Lung microvascular endothelial cell (primary cell): ENCODE measurements at places on chromosomes 3 and 15. TPM values are rescaled to one million over a fixed set of nuclear protein-coding genes. Genes with fewer than 3 reads are reported as not detected.

The LRRC3B gene
- total RNA-seq: not detected in 2 replicates

- DNase-seq: no peak
Measured at GRCh38 chr15:87962428-87962827, 294.1 kb downstream of the NTRK3 start.

The PTH1R gene
- total RNA-seq: under 0.01 TPM in 1 of 2 replicates, not detected in the other

- DNase-seq: no peak
Measured at GRCh38 chr3:160801386-160802118, 45.5 kb downstream of the PPM1L start.

DNA sequence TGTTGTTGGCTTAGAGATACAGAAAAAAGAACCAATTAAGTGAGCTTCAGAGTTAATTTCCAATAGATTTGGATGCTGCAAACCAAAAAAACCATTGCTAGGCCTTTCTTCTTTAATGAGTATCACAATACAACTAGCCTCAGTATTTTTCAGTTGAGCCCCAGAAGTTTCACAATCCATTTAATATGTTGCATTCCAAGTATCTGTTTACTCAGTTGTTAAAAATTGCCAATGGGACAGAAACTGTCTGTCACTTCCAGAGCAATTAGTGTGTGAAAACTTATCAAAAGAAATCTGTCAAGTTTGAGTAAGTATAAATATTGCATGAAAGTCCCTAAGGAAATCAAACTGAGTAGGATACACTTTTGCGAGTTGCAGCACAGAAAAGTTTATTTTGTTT lies 247.8 kb downstream of the IL5RA start:
- DNase-seq: no peak

The SCN5A gene
- total RNA-seq: 5.9 and 14.9 TPM in 2 replicates

GRCh38 chr3:175018946-175019727 lies 160.0 kb downstream of the NAALADL2 start:
- no peak for DNase-seq

DNA sequence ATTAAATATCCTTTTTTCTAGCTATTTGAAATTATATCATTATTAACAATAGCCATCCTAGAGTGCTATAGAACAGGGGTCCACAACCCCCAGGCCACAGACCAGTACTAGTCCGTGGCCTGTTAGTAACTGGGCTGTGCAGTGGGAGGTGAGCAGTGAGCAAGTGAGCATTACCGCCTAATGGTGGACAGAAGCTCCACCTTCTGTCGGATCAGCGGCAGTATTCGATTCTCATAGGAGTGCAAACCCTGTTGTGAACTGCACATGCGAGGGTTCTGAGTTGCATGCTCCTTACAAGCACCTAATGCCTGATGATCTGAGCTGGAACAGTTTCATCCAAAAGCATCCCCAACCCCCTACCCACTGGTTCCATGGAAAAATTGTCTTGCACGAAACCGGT lies 11.7 kb downstream of the CLDN16 start:
- DNase-seq: no peak

The TNIK gene
- 9.7 and 14.2 TPM in 2 replicates for total RNA-seq

DNA sequence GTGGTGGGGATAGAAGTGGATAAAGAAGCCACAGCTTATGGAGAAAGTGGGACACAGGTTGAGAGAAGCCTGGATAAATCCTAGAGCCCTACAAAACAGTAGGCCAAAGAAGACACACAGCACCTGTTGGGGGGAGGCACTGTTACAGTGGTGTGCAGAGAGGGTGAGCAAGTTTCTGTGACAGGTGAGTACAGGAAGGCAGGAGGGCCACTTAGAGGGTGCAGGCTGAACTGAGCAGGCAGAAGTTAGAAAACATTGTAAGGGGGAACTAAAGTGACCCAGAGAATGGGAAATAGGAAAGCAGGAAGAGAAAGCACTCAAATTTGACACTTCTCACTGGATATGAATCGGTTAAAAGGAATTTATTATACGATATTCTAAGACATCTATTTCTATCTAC lies 146.1 kb upstream of the TMCO5A start:
- DNase-seq: no peak

- no peak for DNase-seq
Measured at GRCh38 chr3:134260987-134261386, 10.3 kb upstream of the RYK start.

The WNT5A gene
- 1.6 and 2.0 TPM in 2 replicates for total RNA-seq

DNA sequence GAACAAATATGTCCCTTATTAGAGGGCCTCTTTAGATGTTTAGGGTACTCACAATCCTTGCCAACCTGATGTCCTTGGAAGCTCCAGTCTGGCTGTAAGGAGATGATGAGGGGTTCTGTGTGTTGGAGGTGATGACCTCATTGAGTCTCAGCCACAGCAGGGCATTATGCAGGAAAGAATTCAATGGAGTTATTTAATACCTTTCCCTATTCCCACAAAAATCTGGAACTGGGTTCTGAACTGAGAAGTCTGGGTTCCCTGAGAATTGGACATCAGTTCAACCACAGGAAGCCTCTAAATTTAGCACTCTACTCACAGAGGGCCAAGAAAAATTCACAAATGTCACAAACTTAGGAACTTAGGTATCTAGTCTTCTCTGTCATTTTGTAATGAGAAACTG lies 36.9 kb downstream of the SLC35A5 start:
- DNase-seq: no peak

DNA sequence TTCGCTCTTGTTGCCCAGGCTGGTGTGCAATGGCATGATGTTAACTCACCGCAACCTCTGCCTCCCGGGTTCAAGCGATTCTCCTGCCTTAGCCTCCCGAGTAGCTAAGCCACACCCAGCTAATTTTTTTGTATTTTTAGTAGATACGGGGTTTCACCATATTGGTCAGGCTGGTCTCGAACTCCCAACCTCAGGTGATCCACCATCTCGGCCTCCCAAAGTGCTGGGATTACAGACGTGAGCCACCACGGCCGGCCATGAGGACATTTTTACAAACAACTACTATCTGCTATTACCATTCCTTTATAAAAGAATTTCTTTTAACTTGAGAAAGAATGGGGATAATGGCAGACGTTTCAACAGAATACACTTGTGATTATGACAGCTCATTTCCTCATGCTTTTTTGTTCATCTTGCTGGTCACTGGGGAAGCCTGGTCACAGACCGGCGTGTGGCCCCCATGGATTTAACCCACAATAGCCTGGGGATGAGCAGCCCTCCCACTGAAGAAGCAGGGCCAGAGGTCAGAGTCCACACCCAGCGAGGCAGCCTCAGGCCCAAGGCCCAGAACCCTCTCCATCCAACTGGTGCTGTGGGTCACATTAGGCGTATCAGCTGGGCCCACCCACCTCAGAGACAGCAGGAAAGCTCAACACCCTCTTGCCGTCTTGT lies 112.0 kb downstream of the LIPC start:
- DNase-seq: no peak

The TGM4 gene
- total RNA-seq: under 0.01 TPM in 1 of 2 replicates, not detected in the other

- no peak for DNase-seq
Measured at GRCh38 chr3:32978331-32978730, 26.9 kb downstream of the CCR4 start.

- no peak for DNase-seq
Measured at GRCh38 chr3:114903213-114903612, 243.9 kb downstream of the ZBTB20 start.

The GOLGA6L7 gene
- total RNA-seq: not detected in 2 replicates

DNA sequence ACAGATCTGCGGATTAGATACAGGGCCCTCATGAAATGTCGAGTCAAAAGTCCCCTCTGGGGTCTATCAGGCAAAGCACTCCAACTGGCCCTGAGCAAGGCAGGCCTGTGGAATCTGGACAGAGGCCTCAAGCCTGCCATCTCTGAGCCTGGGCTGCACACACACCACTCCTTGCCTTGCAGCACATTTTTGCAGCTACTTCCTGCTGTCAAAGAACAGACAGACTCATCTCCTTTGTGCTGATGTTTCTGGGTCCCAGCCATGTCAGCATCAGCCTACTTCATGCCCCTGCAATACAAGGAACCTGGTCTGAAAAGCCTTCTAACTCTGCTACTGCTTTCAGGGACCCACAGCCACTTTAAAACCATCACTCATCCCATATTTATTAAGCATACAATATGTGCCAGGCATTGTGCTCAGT lies 60.6 kb upstream of the IL12A start:
- peak; percentile 48 for DNase-seq

DNA sequence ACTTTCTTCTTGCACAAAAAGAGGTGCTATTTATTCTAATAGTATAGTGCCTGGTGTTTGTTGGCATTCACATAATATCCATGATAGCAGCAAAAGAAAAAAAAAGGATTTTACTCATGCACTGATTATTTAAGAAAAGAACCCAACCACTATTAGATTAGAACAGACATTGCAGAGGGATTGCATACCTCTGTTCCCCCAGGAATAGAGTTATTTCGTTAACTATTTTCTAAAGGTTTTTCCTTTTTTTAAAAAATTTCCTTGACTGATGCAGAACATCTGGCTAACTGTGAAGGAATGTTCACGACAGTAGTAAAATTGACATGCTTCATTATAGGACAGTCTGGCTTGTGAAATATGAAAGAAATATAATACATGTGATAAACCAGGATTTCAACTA lies 136.6 kb upstream of the PTX3 start:
- no peak for DNase-seq

- DNase-seq: peak; percentile 53
Measured at GRCh38 chr3:194487289-194488054, 670 bp upstream of the ATP13A3 start.

The SELENOS gene
- 39.7 and 83.1 TPM in 2 replicates for total RNA-seq

DNA sequence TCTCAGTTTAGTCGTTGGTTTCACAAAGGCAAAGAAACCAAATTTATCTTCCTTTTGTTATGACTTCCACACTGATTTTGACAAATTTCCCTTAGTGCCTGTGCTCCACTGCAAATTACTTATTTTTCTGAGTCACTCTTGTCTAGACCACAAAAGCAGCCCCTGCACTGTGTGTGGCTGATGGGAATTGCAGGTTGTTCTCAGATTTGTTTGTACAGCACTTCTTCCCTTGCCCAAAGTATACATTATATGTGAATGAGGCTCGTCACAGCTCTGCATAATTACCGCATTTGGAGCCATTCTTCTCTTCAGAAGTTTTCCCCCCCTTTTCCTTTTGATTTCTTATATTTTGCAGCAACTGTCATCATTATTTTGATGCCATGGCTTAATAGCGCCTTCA lies 354.2 kb upstream of the IL12A start:
- no peak for DNase-seq

The PGBD4 gene
- total RNA-seq: 0.65 and 1.4 TPM in 2 replicates

DNA sequence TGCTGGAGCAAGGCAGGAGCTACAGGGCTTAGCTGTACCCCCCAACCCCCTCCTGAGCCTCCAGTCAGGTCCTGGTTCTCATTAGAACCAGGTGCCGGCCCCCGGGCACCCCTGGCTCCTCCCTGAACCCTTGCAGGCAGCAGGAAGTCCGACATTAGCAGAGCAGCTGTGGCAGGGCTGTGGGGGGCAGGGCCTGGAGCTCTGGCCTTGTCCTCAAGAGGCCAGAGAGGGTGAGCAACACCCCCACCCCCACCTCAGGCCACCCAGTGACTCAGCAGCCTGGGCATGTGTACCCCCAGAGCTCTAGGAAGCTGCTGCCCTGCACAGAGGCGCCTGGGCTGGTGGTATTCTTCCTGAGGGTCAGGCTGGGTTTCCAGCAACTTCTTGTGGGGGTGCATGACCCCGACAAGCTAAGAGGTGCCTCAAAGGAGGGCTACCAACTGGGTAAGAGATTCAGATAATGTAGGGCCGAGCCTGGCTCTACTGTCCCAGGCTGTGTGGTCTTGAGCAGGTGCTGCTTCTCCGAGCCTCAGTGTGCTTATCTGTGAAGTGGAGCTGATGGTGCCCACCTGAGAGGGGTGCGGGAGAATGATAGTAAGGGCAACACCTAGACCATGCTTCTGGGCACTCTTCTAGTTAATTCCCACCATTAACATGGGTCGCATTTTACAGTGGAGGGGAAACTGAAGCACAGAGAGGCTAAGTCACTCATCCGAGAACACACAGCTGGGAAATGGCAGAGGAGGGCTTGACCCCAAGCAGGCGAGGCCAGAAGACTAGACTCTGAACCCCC lies 16.0 kb downstream of the H1-8 start:
- DNase-seq: no peak

The TNFSF10 gene
- total RNA-seq: 69.1 and 91.1 TPM in 2 replicates
